AG08396 (cell line): ENCODE measurements at places on chromosomes 2 and 18.

GRCh38 chr2:216936954-216937357 is 77.1 kb upstream of the TNP1 start:
- DNase-seq: no peak

DNA sequence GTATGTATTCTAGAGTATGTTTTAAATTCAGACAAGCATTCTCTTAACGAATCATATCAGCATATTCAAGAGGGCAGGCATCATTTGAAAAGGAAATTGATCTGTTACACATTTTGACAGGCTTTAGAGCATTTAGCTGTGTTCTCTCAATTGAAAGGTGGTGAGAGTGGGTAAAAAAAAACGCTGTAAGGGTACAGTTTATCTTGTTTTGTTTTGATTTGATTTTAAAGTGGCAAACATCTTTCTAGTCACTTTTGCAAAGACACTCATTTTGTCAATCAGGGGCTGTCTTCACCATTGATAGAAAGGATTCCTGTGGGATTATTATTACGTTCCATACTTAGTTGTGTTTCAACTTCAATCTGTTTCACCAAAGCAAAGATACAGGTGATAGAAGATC is 2.2 kb downstream of the CDH19 start:
- no peak for DNase-seq

GRCh38 chr2:127277028-127277427 is 16.9 kb downstream of the ERCC3 start:
- DNase-seq: no peak

GRCh38 chr2:134647607-134648256 is 71.1 kb downstream of the TMEM163 start:
- no peak for DNase-seq

- DNase-seq: no peak
These were observed 89.0 kb downstream of the LPIN1 start for GRCh38 chr2:11835403-11835802.

- no peak for DNase-seq
These were observed 36.8 kb downstream of the PARD6G start for GRCh38 chr18:80210312-80211083.

GRCh38 chr2:237254369-237254861 is 159.5 kb downstream of the COL6A3 start:
- no peak for DNase-seq

DNA sequence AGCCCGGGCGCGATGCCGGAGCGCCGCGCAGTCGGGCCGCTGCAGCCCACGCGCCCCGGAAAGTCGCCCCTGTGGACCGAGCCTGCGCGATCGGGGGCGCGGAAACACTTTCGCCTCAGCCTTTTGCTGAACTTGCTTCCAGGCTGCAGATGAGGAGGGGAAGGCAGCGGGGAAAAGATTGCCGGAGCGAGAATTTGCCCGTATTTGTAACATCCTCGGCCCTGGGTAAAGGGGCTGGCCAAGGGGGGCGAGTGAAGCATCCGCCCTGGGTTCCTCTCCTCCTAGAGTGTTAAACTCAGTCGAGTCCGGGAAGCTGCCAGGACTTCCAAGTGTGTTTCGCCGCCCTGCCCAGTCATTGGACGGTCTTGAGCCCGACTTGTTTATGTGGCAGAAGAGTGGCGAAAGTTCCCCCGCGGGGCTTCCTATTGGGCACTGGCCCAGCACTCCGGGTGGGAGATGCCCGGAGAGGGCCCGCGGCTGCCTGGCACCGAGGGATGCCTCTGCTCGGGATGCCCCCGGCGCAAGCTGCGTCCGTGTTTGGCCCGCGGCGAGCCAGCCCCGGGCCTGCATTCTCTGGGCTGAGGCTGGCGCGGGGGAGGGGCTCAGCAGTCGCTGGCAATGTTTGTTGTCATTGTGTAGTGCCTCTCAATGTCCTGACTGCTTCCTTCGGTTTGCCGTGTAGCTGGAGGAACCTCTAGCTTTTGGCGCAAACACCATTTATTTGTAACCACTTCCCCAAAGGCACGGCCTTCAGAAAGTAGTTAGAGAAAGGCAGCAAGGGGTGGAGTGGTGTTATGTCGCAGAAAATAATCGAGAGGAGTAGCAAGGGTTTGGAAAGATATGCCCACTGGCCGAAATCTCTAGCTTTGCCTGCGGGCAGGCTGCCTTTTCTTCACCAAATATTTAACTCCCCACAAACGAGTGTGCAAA is 1.1 kb downstream of the CYBRD1 start:
- DNase-seq: peak; percentile 73

- DNase-seq: peak; percentile 9
These were observed 133.7 kb downstream of the COMMD1 start for GRCh38 chr2:62038975-62039771.

- DNase-seq: no peak
These were observed 13.7 kb upstream of the RMDN2 start for GRCh38 chr2:37911296-37911873.

DNA sequence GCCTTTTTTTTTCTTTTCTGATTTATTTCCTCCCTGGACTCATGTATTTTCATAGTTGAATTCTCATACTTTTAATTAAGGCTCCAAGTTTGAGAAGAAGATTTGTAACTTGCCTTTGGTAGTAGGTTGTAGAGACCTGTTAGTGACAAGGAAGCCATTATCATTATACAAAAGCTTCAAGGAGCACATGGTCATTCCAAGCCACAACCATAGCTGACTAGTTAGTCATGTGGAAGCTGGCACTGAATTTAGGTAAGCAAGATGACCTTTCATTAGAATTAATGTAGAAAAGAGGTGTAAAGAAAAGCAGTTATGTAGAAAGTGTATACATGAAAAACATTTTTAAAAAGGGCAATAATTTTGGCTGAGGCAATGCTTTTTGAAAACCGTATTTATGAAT is 89.7 kb downstream of the LRP1B start:
- DNase-seq: no peak

- no peak for DNase-seq
These were observed 2.6 kb upstream of the FAM136A start for GRCh38 chr2:70304498-70304897.

DNA sequence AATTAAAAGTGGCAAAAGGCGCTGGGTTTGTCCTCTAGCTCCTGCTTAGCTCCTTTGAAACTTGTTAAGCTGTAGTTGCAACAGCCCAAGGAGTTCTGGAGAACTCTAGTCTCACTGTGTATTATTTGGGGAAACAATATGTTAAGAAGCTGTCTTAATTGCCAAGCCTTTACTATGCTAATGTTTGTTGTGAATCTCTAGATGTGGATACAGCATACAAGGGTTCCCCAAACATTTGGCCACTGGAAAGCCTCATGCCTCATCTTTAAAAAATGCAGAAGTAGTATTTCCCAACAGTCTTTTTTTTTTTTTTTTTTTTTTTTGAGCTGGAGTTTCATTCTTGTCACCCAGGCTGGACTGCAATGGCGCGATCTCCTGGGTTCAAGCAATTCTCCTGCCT is 236.7 kb downstream of the PRKCE start:
- DNase-seq: peak; percentile 63

DNA sequence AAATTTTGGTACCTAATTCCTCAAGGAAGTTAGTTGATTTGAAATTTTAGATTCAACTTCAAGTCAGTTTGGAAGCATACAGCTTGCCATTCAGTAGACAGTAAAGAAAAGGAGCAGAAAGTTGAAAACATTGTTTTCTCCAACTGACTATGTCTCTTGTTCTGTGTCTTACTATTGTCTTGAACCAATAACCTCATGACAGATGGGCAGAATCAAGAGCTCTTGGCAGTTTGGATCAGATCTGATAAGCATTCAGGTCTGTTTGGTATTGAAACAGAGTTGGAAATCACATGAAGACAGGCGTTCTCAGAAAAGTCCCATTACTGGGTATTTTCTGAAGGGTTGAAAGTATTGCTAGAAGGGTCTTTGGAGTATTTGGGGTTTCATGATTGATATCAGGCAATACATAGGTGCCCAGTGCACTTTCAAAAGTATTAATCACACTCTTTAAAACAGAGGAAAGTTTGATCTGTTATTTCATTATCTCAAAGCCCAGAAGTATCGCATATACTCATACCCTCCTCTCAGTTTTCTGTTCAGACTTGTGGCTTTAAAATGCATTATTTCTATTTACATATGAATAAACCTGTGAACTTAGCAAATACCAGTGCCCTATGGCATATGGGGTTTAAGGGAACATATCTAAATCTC is 428.4 kb upstream of the ZEB2 start:
- DNase-seq: no peak

DNA sequence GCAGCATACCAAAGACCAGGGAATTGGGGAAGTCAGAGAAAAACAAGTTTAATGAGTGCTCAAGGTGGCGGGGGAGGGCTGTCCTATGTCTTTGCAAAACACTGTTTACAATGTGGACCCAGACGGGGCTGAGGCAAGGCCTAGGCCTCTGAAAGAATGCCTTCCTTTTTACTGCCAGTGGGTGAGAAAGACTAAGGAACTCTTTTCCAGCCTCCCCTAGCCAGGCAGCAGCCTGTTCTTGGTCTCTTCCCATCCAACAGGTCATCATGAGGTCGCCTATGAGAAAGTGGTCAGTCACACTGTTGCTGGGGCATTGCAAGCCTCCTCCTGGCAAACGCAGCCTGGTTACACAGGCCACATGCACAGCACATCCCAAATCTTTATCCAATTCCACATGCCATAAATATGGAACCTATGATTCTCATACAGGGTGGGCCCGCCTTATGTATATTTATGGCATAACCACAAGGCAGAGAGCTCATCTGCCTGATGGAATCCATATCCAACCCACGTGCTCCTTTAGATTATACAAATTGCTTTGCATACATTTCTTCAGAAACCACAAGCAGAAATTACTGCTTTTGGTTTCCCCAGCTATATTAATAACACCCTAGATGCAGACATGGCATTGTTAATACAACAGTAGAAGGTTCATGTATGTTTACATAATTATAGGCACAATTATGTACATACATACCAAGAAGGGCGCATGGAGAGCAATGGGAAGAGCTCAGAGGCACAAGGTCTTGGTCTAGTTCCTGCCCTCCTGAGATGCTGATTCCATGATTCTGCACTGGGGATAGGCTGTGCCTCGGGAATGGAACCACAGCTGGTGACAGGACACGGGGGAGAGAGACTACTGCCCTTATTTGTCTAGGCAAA is 48.6 kb downstream of the NRP2 start:
- peak; percentile 39 for DNase-seq

DNA sequence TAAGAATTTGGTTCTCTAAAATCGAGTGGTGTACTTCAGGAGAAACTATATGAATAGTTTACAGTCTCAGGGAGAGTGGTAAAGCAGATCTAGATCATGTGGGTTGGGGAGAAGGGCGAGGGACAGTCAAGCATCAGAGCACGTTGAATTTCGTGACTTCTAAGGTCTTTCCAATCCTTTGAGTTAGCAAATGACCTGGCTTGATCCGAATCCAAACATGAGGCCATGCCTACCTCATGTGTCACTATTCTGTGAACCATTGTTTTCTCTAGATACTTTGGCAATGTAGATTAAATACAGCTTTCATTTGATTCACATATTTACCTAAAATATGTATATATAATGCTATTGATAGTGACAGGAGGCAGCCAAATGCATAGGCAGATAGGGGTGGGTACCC is 674.9 kb downstream of the NYAP2 start:
- DNase-seq: peak; percentile 5

- DNase-seq: peak; percentile 47
These were observed 264.0 kb upstream of the FBXO11 start for GRCh38 chr2:48170281-48170680.

DNA sequence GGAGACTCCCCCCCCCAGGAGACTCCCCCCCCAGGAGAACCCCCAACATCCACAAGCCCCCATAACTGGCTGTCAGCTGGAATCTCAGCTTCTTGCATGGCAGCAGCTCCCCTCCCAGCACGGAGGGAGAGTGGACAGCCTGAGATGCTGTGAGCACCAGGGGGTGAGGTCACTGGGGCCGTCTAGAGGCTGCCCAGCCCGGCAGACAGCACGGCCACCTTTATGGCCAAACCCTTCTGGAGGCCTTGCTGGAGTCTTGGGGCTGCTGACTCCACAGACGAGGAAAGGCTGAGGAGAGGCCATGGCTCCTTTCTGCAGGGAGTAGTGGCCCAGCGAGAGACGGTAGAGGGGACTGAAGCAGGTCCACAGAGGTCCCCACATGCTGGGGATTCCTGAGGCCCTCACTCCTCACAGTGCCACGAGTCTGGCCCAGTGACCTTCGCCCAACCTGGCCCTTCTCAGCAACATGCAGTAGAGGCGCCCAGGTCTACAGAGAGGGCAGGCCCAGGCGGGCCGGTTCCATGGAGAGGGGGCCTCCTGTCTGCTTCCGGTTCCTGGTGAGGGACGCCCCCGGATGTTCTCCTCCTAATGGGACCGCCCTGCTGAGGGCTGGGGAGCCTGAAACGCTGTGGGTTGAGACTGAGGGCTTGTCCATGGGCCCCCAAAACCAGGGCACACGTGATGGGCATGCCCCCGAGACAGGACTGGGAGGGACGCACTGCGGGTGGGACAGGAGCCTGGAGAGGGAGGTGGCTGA is 122.6 kb upstream of the CTDP1 start:
- DNase-seq: no peak

GRCh38 chr18:61666876-61667590 is 225.8 kb downstream of the RNF152 start:
- DNase-seq: no peak

DNA sequence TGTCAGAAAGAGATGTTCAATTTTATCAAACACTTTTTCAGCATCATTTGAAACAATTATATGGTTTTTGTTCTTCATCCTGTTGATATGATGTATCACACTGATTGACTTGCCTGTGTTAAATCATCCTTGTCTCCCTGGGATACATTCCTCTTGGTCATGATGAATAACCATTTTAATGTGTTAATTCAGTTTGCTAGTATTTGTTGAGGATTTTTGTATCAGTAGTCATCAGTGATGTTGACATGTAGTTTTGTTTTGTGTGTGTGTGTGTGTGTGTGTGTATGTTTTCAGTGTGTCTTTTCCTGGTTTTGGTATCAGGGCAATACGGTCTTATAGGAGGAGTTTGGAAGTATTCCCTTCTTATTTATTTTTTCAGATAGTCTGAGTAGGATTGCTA is 325.4 kb downstream of the ZNF804A start:
- no peak for DNase-seq

DNA sequence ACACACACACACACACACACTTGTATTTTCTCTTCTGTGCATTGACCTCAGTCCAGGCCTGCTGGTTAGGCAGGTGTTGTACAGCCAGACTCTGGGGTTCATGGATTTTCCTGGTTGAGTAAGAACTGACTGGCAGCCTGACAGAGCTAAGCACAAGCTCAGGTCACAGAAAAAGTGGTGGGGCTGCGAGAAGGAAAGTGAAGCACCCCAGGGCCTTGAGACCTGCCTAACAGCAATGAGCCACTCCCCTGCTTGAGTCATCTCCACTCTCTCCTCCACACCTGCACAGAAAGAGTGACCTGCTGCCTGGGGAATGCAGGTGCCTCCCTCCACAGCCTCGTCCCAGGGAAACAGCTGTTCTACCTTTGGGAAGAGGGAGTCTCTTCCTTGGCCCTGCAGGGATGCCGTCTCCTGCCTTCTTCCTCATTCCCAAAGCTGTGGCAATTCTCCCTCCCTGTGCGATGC is 91.4 kb upstream of the LGALSL start:
- DNase-seq: no peak

- DNase-seq: no peak
These were observed 8.3 kb downstream of the ALPP start for GRCh38 chr2:232386740-232387450.

DNA sequence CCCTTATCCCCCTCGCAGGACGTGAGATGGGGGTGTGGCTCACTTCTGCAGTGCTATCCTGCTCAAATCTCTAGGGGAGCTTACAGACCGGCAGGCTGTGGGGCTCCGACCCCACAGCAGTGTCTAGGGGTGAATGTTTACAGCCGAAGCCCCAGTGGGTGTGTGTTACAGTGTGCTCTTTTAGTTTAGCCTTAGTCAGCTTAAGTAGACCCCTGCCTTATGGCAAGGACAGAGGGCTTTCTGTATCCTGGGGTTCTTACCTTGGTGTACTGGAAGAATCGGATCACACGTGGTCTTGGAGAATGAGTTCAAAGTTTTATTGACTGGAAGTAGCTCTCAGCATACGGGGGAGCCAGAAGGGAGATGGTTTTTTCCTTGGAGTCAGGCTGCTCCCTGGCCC is 348.2 kb upstream of the GYPC start:
- DNase-seq: no peak
